Central memory CD8-positive, alpha-beta T cell (primary cell): ENCODE measurements at places on chromosomes 1 and 21.

DNA sequence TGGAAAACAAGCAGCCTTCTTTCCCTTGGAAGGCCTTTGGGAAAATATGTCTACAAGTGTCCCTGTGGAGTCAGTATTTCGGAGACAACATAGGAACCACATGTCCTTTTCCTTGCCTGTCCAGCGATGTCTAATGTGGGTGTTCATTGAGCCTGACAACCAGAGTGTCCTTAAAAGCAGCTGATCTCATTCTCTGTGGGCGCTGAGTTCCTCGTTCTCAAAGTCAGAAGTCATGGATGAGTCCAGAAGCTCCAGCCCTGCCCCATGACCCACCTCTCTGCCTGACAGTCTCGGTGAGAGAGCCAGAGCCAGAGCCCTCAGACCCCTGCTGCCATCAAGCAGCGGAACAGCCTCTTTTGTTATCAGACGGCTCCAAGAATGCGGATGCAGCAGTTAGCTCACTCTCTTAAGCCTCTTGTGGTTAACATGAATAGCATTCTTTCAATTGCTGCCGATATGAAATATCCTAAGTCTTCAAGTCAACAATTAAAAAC, 329.2 kb downstream of the TGFB2 start:
- H3K27ac ChIP-seq, result no peak overlapping the region
- no peaks in the 10 kb centered on the region for H3K27me3 ChIP-seq
- H3K36me3 ChIP-seq, result no peaks in the 10 kb centered on the region
- DNase-seq, result no peak
- no peaks in the 10 kb centered on the region for H3K4me1 ChIP-seq

GRCh38 chr1:110390096-110390495, 730 bp downstream of the SLC16A4 start:
- H3K4me3 ChIP-seq, result no peak overlapping the region
- no peaks in the 10 kb centered on the region for H3K36me3 ChIP-seq
- no peak overlapping the region for H3K27ac ChIP-seq
- DNase-seq, result no peak
- no peaks in the 10 kb centered on the region for H3K27me3 ChIP-seq
- H3K4me1 ChIP-seq, result no peaks in the 10 kb centered on the region

- H3K36me3 ChIP-seq, result no peaks in the 10 kb centered on the region
- DNase-seq, result peak; percentile 50
- H3K27ac ChIP-seq, result no peak overlapping the region
- no peaks in the 10 kb centered on the region for H3K4me1 ChIP-seq
- H3K27me3 ChIP-seq, result no peaks in the 10 kb centered on the region
- H3K4me3 ChIP-seq, result no peak overlapping the region
Observed at GRCh38 chr1:110312188-110313121, 26.7 kb upstream of the RBM15 start.

- H3K4me3 ChIP-seq, result no peak overlapping the region
- peaks cover 3% of the 10 kb centered on the region for H3K36me3 ChIP-seq
- DNase-seq, result no peak
- no peak overlapping the region for H3K27ac ChIP-seq
- H3K4me1 ChIP-seq, result peaks cover 27% of the 10 kb centered on the region
- H3K27me3 ChIP-seq, result peaks cover 100% of the 10 kb centered on the region
Observed at GRCh38 chr21:44706706-44707581, 4.4 kb downstream of the TSPEAR start.

- peaks cover 10% of the 10 kb centered on the region for H3K27me3 ChIP-seq
- no peak overlapping the region for H3K27ac ChIP-seq
- H3K4me3 ChIP-seq, result no peak overlapping the region
- DNase-seq, result no peak
- peaks cover 6% of the 10 kb centered on the region for H3K4me1 ChIP-seq
- H3K36me3 ChIP-seq, result no peaks in the 10 kb centered on the region
Observed at GRCh38 chr1:148166558-148167492, 14.7 kb upstream of the NBPF11 start.

GRCh38 chr1:19205403-19205802, 4.7 kb downstream of the UBR4 start:
- H3K4me1 ChIP-seq, result peaks cover 59% of the 10 kb centered on the region
- DNase-seq, result no peak
- H3K27ac ChIP-seq, result no peak overlapping the region

DNA sequence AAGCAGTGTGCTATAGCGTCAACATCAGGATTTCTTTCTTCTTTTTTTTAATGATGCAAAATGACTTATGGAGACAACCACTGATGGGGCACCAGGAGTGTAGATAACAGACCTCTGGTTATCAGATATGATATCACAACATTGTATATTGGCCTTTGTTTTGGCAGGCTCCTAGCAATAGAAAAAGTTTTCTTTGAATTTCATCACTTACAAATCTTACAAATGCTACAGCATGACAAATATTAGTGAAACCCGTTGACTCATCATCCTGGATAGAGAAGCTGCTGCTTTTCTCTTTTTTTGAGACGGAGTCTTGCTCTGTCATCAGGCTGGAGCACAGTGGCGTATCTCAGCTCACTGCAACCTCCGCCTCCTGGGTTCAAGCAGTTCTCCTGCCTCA, 92.9 kb downstream of the LTN1 start:
- no peak overlapping the region for H3K27ac ChIP-seq
- H3K4me1 ChIP-seq, result no peaks in the 10 kb centered on the region
- H3K36me3 ChIP-seq, result peaks cover 2% of the 10 kb centered on the region
- DNase-seq, result no peak

GRCh38 chr1:56533197-56533596, 46.2 kb downstream of the PLPP3 start:
- H3K27me3 ChIP-seq, result peaks cover 34% of the 10 kb centered on the region
- H3K27ac ChIP-seq, result no peak overlapping the region
- H3K4me1 ChIP-seq, result no peaks in the 10 kb centered on the region
- no peak for DNase-seq
- H3K36me3 ChIP-seq, result no peaks in the 10 kb centered on the region

- no peak for DNase-seq
- no peak overlapping the region for H3K27ac ChIP-seq
- H3K27me3 ChIP-seq, result no peaks in the 10 kb centered on the region
- H3K4me1 ChIP-seq, result peaks cover 37% of the 10 kb centered on the region
Observed at GRCh38 chr1:35285771-35286606, 17.5 kb downstream of the ZMYM4 start.
